CD4-positive, alpha-beta T cell treated with Interleukin-2 at 100 ng/mL for 4 hours (primary cell): ENCODE measurements at places on chromosomes 12 and 14.

DNA sequence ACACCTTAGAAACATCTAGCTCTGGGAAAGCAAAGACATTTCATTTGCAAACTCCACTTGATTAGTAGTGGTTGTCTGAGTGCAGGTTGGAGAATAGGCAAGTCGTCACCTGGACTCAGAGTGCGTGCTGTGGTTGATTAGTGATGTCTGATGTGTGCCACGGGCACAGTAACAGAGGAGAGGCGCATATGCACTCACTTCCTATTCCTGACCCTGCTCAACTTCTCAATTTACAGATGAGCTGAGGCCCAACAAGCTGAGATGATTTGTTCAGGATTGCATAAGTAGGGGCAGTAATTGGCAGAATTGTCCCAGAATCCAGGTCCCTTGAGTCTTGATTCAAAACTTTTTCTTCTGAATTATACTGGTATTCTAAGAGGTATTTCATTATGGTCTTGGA lies 44.9 kb downstream of the ADCK1 start:
- DNase-seq = no peak

GRCh38 chr12:116674643-116675183 lies 63.2 kb downstream of the SPRING1 start:
- no peak for DNase-seq

DNA sequence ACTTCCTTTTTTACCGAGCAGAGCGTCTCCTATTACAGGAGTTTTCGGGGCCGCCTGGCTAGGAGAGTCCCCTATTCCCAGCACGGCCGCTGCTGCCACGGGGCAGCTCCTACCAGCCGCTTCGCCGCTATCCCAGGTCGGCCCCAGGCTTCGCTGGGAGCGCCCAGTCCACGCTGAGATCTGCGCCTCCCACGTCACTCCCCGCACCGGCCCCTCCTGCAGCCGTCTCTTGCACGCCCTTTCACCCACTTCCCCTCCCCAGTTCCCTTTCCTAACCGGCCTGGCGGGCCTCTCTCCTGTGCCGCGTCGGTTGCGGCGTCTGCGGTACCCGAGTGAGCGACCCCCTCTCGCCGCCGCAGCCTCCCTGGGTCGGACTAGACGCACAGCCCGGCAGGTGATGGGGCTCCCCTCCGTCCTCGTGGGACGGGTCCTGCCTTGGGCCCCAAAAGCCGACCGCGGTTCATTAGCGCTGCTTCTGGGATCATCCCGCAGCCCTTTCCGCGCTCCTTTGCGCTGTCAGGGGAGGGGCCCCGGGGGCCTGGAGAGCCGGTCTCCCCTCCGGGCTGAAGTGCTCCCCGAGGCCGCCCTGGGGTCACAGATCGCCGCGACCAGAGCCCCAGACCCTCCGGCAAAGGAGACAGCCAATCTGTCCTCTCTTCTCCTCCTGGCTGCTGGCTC lies 1318.4 kb downstream of the TMEM121 start:
- DNase-seq = peak; percentile 54

DNA sequence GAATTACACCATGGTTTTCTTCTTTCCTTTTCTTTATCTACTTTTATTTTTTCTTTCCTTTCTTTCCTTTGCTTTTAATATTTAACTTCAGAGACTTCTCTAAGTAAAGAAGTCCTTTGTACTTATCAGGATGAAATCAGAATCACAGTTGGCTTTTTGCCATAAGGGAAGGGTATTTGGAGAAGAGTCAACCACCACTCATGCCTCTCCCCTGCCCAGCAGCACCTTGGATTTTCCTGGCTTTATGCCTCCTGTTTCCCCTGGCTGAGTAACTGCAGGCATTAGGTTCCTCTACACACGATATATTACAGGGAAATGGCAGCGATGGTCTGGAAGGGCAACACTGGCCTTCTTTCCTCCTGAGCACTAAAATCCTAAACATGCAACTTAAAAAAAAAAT lies 266.4 kb upstream of the CAND1 start:
- no peak for DNase-seq

GRCh38 chr14:44970907-44971306 lies 8.9 kb downstream of the TOGARAM1 start:
- no peak for DNase-seq

DNA sequence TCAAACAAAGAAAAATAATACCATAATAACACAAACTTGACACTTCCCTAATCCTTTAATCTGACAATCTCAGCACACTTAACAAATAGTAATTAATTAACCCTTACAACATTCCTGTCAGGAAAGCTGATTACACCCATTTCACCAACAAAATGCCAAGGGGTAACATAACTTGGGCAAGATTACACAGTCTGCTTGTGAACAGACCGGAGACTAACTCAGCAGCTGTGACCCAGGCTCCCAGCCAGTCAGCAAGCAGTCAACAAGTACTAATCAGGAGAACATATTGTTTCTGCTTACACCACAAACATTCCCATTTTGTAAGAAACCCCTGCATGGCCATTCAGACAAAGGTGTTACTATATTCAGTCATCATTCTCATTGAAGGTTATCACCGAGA lies 592.5 kb upstream of the FLRT2 start:
- DNase-seq = no peak

DNA sequence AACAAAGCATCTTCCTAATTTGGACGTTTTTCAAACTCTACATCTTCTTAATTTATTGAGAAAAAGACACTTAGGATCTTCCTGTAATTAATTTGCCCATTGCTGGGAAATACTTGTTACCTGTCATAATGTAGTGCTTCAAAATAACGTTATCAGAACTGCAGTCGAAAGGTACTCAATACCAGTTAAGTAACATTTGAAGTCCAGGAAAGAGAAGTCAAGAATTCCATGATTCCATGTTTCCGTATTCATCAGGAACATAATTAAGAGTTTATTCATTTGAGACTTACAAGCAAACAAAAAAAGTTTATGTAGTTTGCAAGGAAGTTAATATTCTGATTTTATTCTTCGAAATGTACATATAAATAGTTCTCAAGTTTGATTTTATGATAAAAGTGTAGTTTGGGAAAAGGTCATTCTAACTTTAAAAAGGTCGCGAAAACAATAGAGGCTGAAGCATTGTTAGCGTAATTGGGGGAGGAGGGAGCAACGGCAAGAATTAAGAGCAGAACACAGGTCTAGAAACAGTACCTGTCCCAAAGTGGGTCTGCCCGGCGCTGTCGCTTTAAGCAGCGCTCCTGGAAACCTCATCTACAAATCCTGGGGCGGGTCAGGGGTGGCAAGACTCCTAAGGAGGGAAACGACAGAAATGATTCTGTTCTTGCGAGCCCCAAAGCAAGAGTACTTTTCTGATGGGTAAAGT lies 1.2 kb upstream of the KCNMB4 start:
- DNase-seq = no peak

DNA sequence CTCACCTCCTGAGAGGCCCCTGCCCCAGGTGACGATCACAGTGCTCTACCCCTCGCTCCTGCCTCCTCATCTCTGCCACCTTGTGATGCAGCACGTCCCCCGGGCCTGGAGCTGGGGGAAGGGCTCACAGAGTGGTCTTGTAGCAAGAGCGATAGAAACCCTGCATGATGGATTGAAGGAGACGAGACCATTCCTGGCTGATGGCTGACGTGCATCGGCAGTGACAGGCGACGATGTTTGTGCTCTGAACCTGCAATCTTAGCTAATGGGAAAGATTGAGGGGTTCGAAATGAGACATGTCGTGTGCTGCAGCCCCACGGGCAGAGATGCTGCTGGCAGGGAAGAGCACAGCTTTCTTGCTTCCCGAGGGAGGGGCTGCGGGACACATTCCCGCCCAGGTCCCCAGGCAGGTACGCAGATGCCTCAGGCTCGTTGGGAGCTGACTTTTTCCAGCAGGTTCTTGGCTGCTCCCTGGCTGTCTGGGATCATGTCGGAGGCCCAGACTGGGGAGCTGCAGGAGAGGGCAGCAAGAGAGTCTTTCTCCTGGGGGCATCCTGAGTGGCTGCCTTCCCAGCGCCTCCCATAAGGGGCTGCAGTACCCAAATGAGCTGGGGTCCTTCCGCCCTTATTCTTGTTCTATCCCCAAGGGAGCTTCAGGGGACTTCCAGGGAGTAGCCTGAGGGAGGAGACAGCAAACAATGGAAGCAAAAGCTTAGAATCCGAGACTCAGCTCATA lies 38.7 kb upstream of the GPATCH2L start:
- DNase-seq = no peak

DNA sequence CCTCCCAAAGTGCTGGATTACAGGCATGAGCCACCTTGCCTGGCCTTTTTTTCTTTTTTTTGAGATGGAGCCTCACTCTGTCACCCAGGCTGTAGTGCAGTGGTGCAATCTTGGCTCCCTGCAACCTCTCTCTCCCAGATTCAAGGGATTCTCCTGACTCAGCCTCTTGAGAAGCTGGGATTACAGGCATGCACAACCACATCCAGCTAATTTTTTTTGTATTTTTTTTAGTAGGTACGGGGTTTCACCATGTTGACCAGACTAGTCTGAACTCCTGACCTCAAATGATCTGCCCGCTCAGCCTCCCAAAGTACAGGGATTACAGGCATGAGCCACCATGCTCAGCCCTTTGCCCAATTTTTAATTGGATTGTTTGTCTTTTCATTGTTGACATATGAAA lies 58.0 kb downstream of the SINHCAF start:
- DNase-seq = no peak

GRCh38 chr14:76531821-76532318 lies 155.9 kb downstream of the ESRRB start:
- DNase-seq = no peak

- no peak for DNase-seq
These were observed 39.8 kb downstream of the SLC24A4 start for GRCh38 chr14:92362781-92363235.

- no peak for DNase-seq
These were observed 15.4 kb downstream of the BHLHE41 start for GRCh38 chr12:26109343-26109881.

- DNase-seq = peak; percentile 23
These were observed 28.9 kb downstream of the ANO6 start for GRCh38 chr12:45244561-45245343.

DNA sequence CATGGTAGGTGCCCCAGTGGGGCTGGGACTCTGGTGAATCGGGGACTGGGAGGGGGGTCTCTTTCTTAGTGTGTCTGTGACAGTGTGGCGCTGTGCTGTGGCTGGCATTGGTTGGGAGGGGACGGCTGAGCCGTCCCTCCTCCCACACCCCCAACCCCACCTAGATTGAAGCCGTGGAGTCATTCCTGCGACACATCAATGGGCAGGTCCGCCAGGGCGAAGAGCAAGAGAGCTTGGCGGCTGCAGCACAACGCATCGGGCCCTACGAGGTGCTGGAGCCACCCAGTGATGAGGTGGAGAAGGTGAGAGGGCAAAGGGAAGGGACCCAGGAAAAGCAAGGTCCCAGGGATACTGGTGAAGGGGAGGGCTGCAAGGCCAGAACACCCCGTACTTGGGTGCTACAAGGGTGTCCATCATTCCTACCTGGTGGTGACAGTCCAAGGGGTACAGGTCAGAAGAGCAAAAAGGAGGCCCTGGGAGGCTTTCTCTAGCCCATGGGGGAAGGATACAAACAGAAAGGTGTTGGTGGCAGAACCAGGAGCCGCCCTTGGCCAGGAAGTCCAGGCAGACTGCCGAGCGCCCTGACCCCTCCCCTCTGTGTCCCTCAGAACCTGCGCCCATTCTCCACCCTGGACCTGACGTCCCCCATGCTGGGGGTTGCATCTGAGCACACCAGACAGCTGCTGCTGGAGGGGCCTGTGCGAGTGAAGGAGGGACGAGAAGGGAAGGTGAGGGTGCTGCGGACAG lies 7.4 kb downstream of the PLEKHG6 start:
- no peak for DNase-seq

GRCh38 chr12:49827401-49828099 lies 663 bp downstream of the NCKAP5L start:
- DNase-seq = peak; percentile 24

GRCh38 chr14:55120571-55121495 lies 8.2 kb upstream of the LGALS3 start:
- no peak for DNase-seq

GRCh38 chr12:20400003-20400402 lies 31.7 kb downstream of the PDE3A start:
- no peak for DNase-seq

DNA sequence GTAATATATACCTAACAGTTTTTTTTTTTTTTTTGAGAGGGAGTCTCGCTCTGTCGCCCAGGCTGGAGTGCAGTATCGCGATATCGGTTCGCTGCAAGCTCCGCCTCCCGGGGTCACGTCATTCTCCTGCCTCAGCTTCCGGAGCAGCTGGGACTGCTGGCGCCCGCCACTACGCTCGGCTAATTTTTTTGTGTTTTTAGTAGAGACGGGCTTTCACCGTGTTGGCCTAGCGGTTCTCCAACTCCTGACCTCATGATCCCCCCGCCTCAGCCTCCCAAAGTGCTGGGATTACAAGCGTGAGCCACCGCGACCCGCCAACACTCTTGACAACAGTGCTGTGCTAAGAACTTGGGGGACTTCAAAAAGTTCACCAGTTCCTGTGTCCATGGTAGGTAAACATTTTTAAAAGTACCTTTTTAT lies 63.5 kb downstream of the FOXG1 start:
- no peak for DNase-seq

DNA sequence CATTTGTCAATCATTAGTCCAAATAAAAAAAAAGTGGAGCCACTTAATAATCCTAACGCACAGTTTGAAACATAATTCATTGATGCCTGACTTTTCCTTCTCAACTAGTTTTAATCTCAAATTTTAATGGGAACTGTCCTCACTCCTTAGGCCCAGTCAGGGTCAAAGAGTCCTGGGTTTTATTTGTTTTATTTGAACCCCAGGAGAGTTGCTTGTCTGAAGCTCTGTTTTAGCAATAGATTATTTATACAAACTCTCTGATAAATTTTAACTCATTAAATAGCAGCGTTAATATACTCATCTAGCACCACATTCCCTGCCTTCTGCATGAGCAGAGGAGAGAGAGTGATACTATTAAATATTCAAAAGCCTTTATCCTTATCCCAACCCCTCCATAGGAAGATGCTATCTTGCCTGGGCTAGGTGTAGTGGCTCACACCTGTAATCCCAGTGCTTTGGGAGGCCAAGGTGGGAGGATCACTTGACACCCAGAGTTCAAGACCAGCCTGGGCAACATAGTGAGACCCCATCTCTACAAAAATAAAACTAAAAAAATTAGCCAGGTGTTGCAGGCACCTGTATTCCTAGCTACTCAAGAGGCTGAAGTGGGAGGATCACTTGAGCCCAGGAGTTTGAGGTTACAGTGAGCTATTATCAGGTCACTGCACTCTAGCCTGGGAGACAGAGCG lies 14.5 kb upstream of the DUSP6 start:
- DNase-seq = no peak

GRCh38 chr12:47944685-47945340 lies 18.6 kb upstream of the TMEM106C start:
- DNase-seq = no peak

DNA sequence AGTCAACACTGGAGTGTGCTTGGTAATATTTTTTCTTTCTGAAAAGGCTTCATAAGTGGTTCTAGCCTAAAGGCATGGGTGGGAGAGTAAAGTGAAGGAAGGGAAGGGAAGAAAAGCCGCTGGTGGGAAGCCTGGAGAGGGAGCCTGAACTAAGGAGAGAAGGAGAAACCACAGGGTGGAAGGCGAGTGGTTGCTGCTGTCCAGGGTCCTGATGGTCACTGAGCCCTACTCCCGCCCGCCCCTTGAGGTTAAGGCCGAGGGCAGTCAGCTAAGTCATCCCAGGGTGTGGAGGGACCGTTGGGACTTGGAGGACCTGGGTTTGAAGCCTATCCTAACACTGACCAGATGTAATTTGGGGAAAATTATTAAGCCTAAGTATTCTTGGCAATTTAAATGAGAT lies 189.1 kb downstream of the PIWIL1 start:
- DNase-seq = no peak

GRCh38 chr12:18468246-18469075 lies 207.1 kb downstream of the PIK3C2G start:
- DNase-seq = no peak

- no peak for DNase-seq
These were observed 97.3 kb upstream of the BTG1 start for GRCh38 chr12:92242907-92243306.

GRCh38 chr14:54220071-54220703 lies 176.6 kb upstream of the CDKN3 start:
- no peak for DNase-seq
